Activated CD4-positive, alpha-beta T cell treated with anti-CD3 and anti-CD28 coated beads for 24 hours (primary cell): ENCODE measurements at places on chromosomes 1 and 21.

- no peak for DNase-seq
Observed at GRCh38 chr21:31218830-31219608, 125.0 kb downstream of the TIAM1 start.

DNA sequence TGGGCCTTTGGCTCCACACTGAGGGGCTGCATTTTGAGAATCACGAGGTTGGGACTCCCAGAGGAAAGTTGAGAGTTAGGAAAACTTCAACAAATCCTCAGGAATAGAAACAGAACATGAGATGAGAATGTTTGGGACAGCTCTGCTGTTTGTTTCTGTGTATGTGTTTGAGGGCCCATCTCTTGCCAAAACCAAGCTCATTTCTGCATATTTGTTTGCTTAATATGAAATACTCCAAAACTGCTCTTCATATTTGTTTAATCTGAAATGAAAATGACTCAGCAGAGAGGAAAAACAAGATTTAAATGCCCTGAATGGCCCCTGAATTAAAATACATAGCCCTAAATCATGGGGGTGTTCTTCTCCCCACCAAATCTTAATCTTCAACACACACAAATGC, 78.1 kb downstream of the DDR2 start:
- no peak for DNase-seq

- DNase-seq, result no peak
Observed at GRCh38 chr1:234683861-234684632, 74.1 kb upstream of the IRF2BP2 start.

DNA sequence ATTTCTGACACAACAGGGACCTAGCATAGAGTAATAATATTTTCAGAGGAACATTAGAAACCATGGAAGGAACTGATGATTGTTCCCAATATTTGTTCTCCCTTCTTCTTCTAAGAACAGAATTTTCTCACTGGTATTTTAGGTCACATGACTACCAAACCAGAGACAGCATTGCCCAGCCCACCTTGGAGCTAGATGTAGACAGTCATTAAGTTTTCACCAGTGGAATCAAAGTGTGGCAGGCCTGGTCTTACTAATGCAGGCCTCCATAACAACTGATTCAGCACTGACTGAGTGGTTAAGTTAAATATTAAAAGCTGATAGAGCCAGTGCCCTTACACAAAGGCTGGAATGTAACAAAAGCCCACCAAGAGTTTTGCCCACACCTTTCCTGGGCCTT, 244.4 kb downstream of the ZNF648 start:
- no peak for DNase-seq

DNA sequence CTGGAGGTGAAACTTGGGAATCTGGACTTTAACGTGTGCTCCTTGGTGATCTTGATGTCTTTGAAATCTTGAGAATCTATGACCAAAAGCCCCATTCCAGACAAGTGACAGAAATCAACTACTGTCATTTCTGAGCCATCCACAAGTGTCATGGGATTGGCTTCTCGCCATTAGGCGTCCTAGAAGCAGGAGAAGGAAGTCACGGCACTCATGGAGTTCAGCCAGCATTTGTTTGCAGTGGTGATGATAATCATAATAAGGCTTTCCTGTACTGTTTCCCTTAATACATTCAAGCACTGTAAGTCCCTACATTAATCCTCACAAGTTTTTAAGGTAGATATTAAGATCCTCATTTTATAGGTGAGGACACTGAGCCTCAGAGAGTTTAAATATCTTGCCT, 11.9 kb downstream of the F5 start:
- DNase-seq, result no peak

DNA sequence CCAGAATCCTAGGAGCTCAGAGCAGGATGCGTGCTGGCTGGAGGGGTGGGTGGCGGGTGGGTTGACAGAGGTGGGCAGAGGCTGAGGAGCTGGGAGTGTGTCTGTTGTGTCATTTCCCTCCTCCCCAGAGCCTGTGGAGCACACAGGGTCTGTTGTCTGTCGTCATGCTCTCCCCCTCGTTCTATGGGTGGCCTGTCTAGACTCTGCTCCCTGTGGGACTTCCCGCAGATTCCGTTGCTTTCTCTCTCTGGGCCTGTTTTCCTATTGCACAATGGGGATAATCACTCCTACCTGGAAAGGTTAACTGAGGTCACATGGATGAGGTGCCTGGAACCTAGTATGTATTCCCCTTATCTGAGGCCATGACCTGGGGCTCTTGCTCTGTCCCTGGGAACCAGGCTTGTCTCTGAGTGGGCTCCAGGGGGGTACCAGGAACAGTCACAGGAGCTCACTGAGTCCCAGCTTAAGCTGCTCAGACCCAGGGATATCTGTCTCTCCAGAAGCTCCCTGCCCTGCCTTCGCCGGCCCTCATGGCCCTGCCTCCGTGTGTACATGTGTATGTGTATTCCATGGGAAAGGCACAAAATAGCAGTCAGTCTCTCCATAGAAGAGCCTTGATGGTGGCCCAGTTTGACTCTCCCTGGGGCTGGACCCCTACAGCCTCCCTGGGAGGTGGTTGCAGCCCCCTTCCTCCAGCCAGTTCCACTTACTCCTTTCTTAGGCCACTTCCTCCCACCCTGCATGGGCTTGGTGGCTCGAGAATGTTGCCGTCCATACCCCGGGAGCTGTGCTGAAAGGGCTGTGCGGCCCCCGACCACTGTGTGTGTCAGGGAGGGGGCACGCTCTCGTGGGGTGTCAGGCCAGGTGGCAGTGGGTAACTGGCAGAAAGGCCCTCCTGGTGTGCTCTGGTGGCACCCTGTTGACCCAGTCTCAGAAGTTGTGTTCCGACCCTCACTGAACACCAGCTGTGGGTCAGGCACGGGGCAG, 17.9 kb downstream of the PTPRF start:
- no peak for DNase-seq

DNA sequence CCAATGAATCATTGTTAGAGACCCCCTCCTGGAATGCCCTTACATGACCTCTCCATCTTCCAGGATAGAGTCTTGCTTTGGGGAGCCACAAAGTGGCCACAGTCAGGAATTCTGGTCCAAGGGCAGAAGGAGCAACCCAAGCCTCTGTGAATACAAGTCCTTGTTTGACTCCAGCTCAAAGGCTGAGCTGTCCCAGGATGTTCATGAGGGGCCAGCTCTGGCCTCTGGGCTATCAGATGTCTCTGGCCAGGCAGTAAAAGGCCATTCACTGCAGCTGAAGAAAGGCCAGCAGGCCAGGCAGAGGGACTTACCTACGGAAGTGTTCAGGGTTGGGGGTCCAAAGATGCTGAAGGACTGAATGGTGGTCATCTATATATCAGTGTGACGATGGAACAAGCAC, 98.3 kb upstream of the IPO9 start:
- DNase-seq, result no peak

GRCh38 chr1:201359873-201360210, 17.6 kb downstream of the TNNT2 start:
- no peak for DNase-seq
